ENCODE measurements at places on chromosomes 1 and 21. TPM values are rescaled to one million over a fixed set of nuclear protein-coding genes. Genes with fewer than 3 reads are reported as not detected.

- peak; percentile 75 for DNase-seq
Measured at GRCh38 chr1:168236836-168237611, 11.2 kb downstream of the SFT2D2 start.

DNA sequence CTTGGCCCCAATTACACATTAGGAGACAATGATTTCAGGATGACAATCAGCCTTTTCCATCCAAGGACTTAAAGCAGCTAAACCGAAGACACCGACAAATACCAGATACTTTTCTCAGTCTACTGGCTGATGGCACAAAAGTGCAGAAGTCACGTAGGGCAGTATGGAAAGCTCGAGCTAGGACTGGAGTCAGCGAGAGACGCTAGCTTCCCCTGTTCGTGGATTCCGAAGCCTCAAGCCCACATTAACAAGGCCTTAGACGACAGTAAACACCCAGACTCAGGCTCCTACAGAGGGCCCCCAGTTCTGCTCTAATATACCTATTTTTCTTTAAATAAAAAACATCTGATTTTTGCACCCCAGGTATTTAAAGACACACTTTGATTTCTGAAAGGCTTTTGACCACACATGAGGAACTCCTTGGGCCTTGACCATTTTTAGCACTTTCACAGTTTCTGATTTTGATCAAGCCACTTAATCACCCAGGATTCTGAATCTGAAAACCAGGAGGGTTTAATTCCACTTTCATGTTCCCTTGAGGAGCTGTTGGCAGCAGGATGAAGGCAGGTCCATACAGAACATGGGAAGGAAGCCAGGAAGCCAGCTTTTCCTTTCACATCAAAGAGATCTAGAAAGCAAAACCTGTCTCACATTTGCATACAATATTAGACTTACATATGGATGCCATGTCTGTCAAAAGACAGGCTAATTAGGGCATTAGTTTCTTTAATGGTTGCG lies 204.1 kb downstream of the GABPA start:
- peak; percentile 65 for DNase-seq

DNA sequence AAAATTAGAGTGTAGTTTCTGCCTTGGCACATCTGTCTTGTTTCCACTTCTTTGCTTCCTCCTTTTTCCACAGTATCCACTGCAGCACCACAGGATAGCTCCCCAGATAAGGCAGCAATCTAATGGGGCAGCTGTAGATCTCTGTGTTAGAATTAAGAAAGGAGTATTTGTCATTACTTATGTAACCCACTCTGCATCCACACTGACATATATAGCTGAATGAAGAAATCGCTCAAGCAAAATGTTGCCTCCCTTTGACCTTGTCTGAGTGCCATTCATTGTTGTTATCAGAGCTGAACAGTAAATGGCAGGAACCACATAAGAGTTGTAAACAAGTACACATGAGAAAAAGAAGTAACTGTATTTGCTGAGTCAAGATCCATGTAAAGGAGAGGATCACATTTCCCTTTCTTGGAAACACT lies 45.9 kb upstream of the DPH5 start:
- DNase-seq: peak; percentile 51

LRRC71 gene
- under 0.01 TPM for total RNA-seq

SOX13 gene
- total RNA-seq: 5.7 TPM

HSD3B2 gene
- total RNA-seq: not detected
